HFFc6 (cell line): ENCODE measurements at places on chromosomes 1 and 21. TPM values are rescaled to one million over a fixed set of nuclear protein-coding genes. Genes with fewer than 3 reads are reported as not detected.

The B3GALT6 gene
- total RNA-seq: 24.5 to 37.5 TPM (median 32.6 TPM) in 3 replicates

- DNase-seq: no peak
Measured at GRCh38 chr1:5969168-5969567, 23.1 kb downstream of the NPHP4 start.

The NOC2L gene
- 121 to 142 TPM (median 132 TPM) in 3 replicates for total RNA-seq

The NUP210L gene
- 0.05 TPM in 1 of 3 replicates, not detected in the others for total RNA-seq

- DNase-seq: no peak
Measured at GRCh38 chr1:98737835-98738234, 76.3 kb downstream of the SNX7 start.

GRCh38 chr1:204723131-204723787 lies 37.7 kb upstream of the LRRN2 start:
- DNase-seq: no peak

DNA sequence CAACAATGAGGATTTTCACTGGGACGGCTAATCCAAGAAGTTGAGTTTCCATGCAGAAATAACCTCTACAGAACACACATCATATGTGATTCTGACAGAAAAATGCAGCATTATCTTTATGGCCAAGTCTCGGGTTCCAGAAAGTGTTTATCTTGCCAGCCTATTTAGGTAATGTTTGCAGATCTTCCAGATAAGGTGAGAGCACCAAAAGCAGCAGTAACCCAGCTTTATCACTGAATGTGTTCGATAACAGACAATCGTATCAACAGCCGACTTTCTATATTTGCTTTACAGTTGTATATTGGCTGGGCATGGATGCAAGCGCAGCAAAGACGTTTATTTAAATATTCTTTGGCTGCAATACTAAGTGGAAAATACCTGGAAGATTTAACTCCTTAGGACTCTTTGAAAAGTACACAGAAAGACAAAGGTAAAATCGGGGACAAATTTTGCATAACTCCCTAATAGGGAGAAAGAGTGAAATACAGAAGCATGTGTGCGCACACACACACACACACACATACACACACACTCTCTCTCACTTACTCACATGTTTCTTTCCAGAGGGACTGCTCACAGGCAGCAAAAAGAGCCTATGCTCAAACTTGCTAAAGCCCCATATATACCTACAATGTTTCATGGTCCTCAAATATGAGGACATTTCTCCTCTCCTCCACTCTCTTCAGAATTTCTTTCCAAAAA lies 3.0 kb upstream of the CTSK start:
- no peak for DNase-seq

The PROX1 gene
- total RNA-seq: 0.16 to 0.33 TPM (median 0.29 TPM) in 3 replicates

- no peak for DNase-seq
Measured at GRCh38 chr21:44751799-44752636, 40.6 kb upstream of the TSPEAR start.

The KRTAP19-7 gene
- not detected in 3 replicates for total RNA-seq

DNA sequence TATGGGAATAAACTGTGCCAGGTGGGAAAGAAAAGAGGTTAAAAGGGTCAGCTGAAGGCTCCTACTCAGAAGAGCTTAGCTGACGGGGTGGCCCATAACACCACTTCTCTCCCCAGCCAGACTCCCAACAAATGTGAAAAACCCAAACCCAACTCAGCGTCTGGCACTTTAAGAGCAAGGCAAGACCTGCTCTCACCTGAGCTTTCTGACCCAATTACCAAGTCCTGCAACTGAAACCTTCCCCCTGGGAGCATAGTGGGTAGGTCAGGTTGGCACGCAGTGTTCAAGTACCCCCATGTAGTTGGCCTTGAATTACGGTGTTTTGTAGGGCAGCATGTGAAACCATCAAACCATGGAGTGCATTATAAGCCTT lies 3.2 kb downstream of the IRF6 start:
- DNase-seq: no peak

DNA sequence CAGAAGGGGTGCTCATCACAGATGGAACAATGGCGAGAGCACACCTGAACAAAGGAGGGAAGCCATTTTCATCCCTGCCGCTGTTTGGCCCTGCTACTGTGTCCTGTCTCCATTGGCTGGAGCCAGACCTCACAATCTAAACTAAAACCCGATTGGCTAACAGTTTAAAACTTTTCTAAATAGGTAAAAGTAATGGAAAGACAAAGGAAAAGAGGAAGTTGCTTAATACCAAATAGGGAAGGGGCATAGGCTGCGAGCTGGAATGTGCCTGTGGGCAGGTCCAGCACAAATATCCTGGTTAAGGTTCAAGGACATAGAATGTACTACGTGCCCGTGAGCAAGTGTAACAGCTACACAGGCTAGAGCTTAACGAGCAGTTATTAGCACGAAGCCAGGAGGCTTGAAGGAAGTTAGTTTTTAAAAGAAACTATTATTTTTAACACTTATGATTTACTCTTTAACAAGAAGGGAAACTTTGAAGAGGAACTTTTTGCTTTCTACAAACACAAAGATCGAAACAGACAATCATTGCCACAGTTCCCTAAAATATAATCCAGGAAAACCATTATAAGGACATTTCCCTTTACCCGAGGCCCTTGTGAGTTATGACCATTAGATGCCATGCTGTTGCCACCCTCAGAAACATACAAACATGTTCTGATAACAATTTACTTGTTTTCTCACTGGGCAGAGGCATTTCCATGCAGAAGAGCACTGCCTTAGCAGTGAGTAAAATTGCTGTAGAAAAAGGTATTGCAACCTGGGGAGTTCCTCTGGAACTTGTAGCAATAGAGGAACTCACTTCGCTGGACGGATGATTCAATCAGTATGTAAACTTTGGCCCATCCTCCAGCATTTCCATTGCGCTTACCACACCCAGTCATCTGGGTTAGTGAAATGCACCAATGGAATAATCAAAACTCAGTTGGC lies 4.8 kb upstream of the PTTG1IP start:
- no peak for DNase-seq

- DNase-seq: peak; percentile 91
Measured at GRCh38 chr21:45865106-45865835, 116.3 kb upstream of the COL6A1 start.

The RSPH1 gene
- not detected in 3 replicates for total RNA-seq

DNA sequence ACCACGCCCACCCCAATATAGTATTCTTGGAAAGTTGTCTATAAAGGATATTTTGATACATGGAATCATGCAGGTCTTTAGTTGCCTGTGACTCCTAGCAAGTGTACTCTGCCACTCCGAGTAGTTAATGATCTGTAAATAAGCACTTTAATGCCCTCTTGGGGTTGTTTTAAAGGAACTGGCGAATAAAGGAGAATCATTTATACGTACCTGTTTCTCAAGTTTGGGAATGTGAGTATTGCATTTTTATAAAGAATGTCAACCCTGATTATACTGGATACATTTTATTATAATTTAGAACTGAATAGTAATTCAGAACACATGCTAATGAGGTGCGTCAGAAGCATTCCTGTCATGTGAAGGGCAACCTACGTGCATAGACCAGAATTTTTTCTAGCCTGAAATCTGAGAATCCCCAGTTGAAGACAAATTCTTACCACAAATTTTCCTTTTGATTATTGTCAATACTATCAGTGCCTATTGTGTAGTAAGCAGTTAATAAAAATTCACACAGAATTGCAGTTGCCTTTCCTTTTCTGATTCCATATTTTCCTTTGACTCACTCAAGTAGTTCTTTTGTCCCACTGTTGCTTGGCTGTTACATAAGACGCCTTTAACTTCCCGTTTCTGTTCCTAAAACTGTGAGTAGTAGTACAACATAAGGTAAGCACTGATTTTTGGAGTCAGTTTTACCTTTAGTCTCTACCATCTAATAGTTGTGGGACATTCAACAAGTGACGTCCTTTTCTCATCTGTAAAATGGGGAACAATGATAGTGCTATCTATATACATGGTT lies 5.1 kb downstream of the AHCYL1 start:
- no peak for DNase-seq

The AMPD1 gene
- not detected in 3 replicates for total RNA-seq

DNA sequence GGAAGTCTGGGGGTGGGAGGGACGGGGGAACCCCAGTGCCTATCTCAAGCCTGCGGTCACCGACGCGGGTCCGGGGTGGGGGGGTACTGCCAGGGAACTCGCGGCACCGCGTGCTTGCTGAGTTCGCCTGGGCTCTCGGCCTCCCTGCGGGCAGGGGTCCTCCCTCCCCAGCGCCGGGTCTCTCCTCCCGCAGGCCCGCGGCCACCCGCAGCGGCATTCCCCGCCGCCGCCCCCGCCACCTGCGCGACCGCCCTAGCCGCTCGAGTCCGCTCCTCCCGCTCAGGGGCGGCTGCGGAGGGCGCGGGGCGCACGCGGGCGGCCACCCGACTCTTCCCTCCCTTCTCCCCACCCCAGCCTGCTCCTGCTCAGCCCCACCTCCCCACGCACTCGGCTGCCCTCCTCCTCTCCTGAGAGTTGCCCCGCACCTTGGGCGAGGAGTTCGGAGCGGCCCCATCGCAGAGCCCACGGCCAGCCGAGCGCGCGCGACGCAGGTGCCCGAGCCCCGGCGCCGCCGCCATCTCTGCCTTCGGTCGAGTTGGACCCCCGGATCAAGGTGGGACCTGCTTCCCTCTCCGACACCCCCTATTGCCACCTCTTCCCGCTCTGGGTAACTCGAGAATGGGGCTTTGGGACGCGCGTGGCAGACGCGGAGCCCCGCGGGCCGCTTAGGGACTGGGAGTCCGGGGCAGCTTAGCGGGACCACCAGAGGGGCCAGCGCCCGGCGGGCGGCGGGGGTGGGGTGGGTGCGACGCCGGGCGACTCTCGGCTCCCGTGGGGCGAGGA lies 105.0 kb downstream of the LEPR start:
- no peak for DNase-seq

- peak; percentile 54 for DNase-seq
Measured at GRCh38 chr1:26122988-26123973, 11.7 kb downstream of the PDIK1L start.

The UBASH3A gene
- not detected in 3 replicates for total RNA-seq

The PFKFB2 gene
- 2.5 and 10.5 TPM in 2 replicates for total RNA-seq

- DNase-seq: peak; percentile 41
Measured at GRCh38 chr1:12383786-12384185, 154.0 kb downstream of the VPS13D start.

- DNase-seq: no peak
Measured at GRCh38 chr1:220929304-220929703, 50.1 kb downstream of the HLX start.

GRCh38 chr21:32015461-32016139 lies 142.8 kb downstream of the HUNK start:
- no peak for DNase-seq

GRCh38 chr1:39826583-39826982 lies 37.9 kb upstream of the BMP8B start:
- DNase-seq: no peak

GRCh38 chr1:119651641-119652040 lies 3.6 kb upstream of the ZNF697 start:
- DNase-seq: no peak

DNA sequence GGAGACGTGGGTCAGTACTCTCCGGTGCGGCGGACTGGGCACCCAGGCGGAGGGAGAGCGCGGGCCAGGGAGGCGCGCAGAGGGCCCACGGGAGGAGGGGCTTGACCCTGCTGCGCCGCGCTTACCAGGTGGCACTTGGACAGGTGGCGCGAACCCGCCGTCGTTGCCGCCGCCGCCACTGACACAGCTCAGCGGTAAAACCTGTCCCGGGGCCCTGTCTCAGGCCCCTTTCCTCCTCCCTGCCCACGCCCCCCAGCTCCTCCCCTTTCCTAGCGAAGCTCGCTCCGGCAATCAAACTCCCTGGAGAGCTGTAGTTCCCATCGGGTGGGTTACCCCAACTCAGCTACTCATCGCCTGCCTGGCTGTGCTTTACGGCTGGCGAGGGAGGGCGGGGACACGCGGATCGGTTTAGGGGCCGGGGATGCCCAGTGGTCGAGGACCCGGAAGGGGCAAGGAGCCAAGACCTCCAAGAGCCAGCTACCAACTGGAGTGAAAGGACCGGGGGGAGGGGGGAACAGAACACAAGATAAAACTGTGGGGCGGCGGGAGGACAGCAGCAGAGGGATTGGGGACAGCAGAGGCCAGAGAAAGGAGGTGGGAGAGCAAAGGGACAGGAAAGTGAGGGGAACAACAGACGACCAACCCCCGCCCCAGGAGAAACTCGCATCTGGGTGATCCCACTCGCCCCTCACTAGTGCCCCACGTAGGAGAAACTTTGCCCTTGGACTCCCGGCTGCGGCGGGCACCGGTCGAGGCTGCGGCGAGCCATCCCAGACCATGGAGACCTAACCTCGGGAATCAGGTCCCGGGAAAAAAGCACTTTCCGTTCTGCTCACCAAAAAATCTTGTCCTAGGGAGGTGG lies 2.9 kb downstream of the GFI1 start:
- DNase-seq: no peak

GRCh38 chr1:46010611-46011010 lies 121.8 kb downstream of the PIK3R3 start:
- DNase-seq: no peak

- DNase-seq: no peak
Measured at GRCh38 chr21:15134701-15135470, 70.1 kb upstream of the NRIP1 start.

DNA sequence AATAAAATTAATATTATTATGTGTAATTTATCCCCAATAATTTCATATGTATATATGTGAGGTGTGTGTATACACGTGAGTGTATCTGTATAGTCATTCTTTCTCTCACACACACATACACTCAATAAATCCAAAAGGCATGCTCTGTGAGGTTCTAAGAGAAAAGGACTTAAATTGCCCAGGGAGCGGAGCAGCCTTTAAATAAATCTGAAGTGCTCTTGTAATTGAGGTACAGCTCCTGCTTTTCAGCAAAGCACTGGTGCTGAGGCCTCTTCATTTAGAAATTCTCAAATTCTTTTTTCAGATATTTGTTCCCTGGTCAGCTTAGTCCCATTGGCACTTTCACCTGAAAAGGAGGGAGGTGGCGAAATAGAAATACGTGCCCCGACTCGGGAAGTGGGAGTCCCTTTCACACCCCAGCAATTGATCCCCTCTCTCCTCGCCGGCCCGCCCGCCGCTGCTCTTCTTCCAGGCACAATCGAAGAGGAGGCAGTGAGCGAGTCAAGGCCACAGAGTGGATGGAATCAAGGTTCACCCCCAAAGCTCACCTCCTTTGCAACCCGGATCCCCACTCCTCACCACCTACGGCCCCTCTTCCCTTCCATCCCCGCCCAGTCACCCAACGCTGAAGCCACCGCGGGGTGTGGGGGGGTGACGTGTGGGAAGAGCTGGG lies 944 bp downstream of the PLPPR5 start:
- DNase-seq: no peak

GRCh38 chr1:153617663-153618062 lies 1.5 kb upstream of the S100A14 start:
- DNase-seq: peak; percentile 71
